ENCODE measurements at places on chromosomes 1 and 21.

- no peak for DNase-seq
Measured at GRCh38 chr1:150612014-150612345, 17.4 kb downstream of the ENSA start.

- DNase-seq = no peak
Measured at GRCh38 chr21:45220071-45220481, 67.6 kb downstream of the POFUT2 start.

- DNase-seq = no peak
Measured at GRCh38 chr1:109775398-109775797, 11.7 kb upstream of the EPS8L3 start.

- DNase-seq = no peak
Measured at GRCh38 chr1:168360151-168361021, 79.7 kb downstream of the TBX19 start.

Data from K562 (cell line).